Right hindlimb (tissue), 1 donor: ENCODE measurements at places on chromosomes 5 and 9.

DNA sequence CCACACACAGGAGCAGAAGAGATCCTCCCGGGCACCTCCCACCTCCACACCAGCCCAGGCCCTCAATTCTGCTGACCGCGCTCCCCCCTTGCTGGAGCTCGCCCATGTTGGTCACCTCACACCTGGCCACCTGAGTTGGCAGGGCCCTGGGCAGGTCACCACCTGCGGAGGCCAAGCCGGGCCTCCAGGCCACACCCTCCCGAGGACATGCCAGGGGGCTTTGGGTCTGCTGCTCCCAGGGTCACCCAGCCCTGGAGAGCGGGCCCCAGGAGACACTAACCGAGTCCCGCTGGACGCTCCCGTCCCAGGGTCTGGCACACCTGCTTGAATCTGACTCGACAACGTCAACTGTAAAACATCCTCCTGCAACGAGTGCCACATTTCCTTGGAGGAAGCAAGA is 2.1 kb downstream of the SOHLH1 start:
- DNase-seq, result no peak

GRCh38 chr5:54087436-54087835 is 222.9 kb downstream of the ARL15 start:
- DNase-seq, result no peak

DNA sequence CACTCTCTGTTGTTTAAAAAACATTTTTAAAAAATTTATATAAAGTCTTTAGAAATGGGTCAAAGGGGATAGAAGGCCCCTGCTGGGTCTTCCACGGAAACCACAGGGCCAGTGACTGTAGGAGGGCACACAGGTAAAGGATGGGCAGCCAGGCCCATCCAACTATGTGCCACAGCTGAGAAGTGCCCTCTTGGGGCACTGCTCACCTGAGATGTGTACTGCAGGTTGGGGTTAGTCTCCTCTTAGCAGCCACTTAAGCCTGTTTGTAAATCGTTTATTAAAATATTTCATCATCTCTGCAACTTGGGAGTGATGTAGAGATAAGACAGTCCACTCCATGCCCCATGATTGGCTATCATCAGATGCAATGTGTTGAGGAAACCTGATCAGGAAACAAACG is 222.4 kb downstream of the DIRAS2 start:
- DNase-seq, result no peak

DNA sequence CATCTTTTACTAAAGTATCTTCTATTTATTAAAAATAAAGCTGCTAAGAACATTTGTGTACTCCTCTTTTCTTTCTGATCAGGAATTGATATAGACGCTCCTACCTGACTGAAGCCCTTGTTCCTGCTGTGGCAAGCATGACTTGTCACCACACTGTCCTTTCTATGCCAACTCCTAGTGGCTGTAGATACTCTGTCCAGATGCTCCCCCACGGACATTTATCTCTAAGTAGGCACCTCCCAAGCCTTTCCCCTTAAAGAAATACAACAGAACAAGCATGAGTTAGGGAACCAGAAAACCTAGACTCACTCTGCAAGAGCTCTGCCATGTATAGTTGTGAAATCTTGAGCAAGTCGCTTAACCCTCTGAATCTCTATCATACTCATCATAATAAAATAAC is 53.2 kb downstream of the FAM114A2 start:
- no peak for DNase-seq

GRCh38 chr9:78923966-78924659 is 627.2 kb downstream of the PSAT1 start:
- no peak for DNase-seq

DNA sequence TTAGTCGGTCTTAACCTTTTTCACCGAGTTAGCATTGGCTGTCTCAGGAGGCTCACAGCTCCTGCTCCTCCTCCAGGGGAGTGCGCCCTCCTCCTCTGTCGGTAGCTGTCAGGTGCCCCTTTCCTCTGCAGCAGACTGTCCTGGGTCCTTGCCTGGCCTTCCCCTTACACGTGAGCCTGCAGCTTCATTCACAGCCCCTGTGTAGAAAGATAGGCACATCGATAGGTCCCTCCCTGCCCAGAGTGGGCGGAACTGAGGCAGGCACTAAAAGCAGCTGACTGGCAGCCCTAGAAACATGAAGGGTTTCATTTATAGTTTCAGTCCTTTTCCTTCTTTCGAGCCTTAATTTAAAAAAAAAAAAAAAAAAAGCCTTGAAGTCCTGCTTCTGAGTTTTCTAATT is 17.2 kb downstream of the TENT4A start:
- DNase-seq, result no peak

- DNase-seq, result no peak
Measured at GRCh38 chr5:116853992-116854391, 279.4 kb upstream of the SEMA6A start.

GRCh38 chr9:61674465-61674864 is 484.6 kb downstream of the SPATA31A7 start:
- no peak for DNase-seq

DNA sequence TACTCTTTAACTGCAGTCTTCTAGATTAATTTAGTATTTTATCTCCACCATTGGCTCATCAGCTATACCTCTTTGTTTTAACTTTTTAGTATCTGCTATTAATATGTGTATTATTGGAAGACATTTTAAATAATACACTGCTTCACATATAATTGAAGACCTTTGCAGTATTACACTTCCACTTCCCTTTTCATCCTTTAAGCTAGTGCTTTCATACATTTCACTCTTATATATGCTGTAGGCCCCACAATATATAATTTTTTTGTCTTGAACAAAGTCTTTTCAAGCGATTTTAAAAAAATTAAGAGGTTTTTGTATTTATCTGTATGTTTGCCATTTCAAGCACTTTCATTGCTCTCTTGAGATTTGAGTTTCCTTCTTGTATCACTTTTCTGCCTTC is 8.6 kb upstream of the LPCAT1 start:
- no peak for DNase-seq

GRCh38 chr9:126147186-126147935 is 179.3 kb upstream of the MVB12B start:
- no peak for DNase-seq

GRCh38 chr5:64622991-64623390 is 67.3 kb upstream of the SHISAL2B start:
- no peak for DNase-seq

DNA sequence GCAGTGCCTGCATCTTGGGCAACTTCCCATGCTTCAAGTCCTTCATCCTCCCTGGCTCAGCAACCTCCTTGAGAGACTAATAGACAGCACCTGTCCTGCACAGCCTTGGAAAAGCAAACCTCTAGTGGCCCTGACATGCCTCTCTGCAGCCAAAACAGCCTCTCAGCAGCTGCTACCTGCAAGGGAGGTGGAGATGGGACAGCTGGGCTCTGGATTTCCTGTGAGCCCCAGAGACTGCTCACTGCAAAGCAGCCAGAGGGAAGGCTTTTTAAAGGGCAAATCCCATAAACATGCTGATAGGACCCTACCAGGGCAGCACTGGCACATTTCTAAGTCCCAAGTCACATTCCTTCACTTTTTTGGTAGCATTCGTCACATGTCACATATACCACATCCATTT is 31.5 kb upstream of the MYORG start:
- no peak for DNase-seq

DNA sequence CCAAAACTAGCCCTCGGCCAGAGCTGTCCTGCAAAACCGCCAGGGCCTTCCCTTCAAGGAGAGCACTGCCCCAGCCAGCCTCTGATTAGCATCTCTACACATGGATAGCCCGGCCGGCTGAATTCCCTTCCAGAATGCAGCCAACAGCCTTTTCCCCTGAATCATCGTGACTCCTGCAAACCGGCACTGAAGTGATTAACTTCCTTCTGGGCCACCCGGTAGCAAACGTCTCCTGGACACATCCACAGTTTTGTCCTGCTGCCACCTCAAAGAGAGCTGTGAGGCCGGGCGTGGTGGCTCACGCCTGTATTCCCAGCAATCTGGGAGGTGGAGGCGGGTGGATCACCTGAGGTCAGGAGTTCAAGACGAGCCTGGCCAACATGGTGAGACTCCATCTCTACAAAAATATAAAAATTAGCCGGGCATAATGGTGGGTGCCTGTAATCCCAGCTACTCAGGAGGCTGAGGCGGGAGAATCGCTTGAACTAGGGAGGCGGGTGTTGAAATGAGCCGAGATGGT is 21.1 kb upstream of the EEIG1 start:
- no peak for DNase-seq

GRCh38 chr5:180803181-180804128 is 849 bp upstream of the MGAT1 start:
- peak; percentile 73 for DNase-seq

DNA sequence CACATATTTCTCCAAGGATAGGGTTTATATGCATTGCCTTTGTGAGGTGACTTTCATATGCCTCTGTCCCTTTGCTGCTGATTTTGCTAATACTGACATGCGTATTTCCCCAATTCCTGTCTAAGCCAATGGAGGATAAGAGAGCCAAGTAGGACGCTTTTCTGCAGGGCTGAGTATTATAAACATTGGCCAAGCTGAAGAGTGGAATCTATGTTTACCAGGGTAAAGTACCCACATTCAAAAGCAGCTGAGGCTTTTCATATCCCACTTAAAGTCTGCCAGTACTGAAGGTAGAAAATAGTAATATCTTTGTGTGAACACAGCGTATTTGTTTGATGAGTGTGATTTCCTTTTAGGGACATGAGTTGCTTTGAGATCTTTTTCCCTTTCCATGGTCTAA is 128.8 kb upstream of the GPR151 start:
- no peak for DNase-seq

GRCh38 chr9:90830051-90830450 is 28.4 kb downstream of the SYK start:
- no peak for DNase-seq

- no peak for DNase-seq
Measured at GRCh38 chr5:102670224-102670836, 84.8 kb upstream of the PAM start.

GRCh38 chr5:40733434-40733833 is 22.3 kb downstream of the TTC33 start:
- no peak for DNase-seq

DNA sequence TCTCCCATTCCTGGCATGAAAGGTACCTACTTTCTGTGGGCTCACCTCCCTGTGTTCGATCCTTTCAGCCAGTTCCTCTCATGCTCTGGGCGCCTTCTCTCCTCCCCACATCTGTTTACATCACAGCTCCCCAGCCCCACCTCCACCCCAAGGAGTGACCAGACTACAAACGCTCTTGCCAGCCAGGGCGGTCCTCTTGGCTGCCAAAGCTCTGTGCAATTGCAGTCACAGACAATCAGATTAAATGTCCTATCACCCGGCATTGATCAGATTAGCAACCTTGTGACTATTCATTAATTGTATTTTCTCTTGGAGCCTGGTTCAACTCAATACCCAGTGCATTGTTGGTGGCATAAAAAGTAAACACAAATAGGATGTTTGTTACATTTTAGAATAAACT is 211.2 kb upstream of the TBCA start:
- DNase-seq, result no peak

GRCh38 chr5:102811972-102812371 is 56.9 kb downstream of the PAM start:
- DNase-seq, result no peak

- DNase-seq, result no peak
Measured at GRCh38 chr5:149345892-149346222, 558 bp downstream of the GRPEL2 start.

DNA sequence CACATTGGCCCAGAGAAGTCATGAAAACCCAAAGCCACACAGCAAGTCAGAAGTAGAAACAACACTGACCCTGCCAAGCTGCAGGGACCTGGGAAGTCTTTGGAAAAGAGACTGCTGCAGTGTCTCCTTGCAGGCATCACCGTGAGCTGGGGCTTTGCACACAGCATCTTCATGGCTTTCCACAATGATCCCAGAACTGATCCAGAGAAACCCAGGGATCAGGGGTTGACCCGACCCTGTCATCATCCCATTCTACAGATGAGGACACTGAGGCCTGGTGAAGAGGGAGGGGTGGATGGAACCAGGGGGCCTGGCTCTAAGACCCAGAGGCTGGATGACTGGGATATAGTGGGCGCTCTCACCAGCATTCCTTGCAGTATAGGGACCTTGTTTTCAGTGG is 4.3 kb upstream of the FAM78A start:
- no peak for DNase-seq

GRCh38 chr9:125119643-125120286 is 23.6 kb downstream of the SCAI start:
- peak; percentile 24 for DNase-seq

DNA sequence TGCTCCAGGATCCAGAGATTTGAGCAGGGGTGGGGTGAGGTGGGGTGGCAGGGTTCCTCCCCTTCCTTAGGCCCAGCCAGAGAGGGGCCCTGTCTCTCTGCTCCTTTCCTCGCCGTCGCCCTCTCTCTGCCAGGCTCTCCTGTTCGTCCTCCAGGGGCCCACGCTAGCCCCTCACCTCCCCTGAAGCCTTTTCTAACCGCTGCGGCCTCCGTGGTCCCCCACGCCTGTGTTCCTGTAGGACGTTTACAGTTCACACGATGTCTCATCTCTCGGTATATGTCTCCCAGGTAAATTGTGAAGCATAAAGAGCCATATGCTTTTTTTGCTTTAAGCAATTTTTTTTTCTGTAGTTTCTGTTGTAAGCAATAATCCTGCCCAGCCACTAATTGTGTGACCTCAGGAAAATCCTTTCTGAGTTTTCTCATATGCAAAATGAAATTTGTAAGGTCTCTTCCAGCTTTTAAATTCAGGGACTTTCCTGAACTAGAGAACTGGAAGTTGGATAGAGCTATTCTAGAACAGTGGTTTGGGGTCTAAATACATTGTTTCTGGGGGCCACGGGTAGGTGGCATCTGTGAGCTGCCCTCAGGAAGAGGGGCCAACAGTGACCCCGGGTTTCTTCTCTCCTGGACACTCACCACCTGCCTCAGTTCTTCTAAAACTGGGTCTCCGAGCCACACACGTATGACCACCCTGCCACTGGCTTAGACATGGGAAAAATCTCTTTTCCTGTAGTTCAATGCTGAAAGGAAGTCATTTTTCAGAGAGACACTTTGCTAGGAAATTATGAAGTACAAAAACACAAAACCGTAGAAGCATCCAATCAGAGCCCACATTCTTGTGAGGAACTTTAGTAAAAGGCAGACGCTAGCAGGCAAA is 50.2 kb upstream of the ZNF366 start:
- peak; percentile 85 for DNase-seq

DNA sequence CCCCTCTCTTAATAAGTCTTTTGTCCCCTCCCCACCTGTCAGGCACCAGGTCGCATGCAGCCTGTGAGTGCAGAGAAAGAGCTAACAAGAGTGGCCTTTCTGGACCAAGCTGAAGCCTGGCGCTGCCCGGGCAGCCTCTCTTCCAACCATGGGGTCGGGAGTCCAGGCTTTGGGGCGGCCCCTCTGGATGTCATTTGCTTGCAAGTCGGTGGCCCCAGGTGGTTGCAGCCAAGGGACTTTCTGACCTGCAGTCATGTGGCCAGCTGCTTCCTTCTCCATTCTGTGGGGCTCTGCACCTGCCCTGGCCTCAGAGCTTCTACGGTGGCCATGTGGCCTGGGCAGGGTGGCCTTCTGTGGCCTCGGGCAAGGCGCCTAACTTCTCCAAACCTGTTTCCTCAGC is 159.7 kb downstream of the DAB2IP start:
- no peak for DNase-seq
